AML-193 (cell line): ENCODE measurements at places on chromosomes 6 and 20.

- no peak for DNase-seq
Measured at GRCh38 chr20:37529214-37529967, 1.7 kb upstream of the BLCAP start.

DNA sequence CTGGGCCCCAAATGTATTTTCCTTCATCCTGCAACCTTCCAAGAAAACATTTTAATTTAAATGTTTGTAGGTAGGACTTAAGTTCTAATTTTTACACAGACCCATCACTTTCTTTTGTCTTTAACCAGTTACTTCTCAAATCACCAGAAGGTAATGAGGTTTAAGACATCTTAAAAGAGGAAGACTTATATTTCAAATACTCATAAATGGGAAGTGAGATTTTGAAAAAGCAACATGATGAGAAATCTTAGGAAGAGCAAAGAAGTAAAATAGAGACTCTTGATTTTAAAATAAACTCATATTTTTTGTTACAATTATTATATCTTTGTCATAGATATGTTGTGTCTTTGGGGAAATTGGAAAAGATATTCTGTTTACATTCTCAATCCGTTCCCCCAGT is 82.3 kb downstream of the SYNE1 start:
- DNase-seq: peak; percentile 37

DNA sequence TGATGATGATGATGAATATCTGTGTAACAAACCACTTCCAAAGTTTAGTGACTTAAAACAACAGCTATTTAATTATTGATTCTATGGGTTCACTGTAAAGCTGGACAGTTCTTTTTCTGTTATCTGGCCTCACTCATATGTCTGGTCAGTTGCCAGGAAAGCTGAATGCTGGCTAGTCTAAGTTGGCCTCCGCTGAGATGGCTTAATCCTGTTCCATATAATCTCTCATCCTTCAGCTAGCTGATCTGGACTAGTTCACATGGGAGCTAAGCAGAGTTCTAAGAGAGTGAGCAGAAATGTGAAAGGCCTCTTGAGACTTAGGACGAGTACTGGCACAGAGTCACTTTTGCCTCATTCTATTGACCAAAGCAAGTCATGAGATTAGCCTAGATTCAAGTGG is 334.7 kb upstream of the FLRT3 start:
- DNase-seq: no peak

DNA sequence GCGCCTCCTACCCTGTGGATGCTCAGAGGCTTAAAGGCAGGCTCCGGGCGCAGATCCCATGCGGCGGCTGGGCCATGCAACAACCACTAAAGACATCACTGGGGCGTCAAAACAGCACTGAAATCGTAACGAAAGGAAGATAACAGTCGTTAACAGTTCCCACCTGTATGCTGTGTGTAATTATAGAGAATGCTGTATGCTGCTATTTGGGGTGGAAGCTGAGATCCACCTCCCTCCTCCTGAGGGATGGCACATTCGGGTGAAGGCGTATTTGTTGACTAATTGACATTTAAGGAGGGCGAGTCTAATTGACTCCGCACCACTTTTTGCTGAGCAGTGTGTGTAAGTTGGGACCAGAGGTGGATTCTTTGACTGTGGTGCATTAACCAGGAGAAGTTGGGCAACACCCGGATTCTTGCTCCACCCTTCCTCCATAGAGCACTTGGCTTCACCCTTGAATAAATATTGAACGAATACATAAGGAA is 687 bp downstream of the SLC35A1 start:
- DNase-seq: peak; percentile 67

DNA sequence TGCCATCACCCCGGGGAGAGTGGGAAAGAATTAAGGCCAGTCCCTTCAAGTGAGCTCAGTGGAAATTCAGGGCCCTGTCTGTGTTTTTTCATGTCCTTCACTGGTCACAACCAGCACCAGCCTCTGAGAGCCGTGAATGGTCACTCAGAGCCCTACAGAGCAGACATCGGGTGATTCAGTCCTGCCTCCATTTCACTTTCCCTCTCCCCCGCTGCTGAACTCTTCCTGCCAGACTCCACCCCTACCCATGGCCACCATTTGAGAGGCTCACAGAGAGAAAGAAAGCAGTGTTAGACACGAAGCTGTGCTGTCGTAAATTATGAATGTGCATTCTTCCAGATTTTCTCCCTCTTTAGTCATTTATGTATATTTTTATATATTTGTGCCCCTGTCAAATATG is 5.4 kb downstream of the R3HDML start:
- no peak for DNase-seq

- DNase-seq: no peak
Measured at GRCh38 chr6:53598265-53598907, 53.5 kb upstream of the GCLC start.

- DNase-seq: no peak
Measured at GRCh38 chr6:41602422-41602743, 35.9 kb upstream of the MDFI start.

DNA sequence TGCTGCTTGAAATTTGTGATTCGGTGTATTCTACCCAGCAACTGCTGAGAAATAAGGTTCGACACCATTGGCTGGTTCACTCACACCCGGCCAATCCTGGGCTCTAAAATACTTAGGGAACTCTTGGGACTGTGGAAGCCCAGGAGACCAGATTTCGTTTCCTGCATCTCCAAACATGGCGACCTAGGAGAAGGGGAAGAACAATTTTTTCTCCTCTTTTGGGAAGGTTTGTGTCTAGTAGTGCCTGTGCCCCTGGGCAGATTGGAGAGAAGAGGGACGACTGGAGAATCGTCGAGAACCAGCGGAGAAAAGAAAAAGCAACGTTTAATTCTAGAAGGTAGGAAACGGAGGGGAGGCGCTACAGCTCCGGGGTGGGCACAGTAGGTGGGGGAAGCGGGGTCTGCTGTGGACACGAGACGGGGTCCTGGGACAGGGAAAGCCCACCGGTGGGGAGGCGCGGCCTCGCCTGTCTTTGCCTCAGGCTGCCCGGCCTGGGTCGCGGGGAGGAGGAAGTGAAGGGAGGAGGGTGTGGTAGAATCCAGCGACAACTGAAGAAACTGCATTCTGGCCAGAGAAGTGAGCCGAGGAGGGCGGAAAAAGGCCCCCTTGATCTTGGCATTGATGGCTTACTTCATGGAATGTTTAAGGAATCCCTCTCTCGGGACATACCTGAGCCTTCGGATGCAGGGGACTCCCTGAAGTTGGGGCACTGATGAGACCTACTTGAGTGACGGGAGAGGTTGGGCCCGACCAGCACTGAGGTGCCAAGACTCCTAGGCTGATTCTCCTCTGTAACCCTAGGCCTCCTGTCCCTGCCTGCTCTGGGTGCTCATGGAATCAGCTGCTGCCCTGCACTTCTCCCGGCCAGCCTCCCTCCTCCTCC is at the start of gene BTN2A1:
Gene BTN2A1 (plus strand): TSS at position 150 of the 883 bp plus-strand sequence. CDS start 682 bp downstream, at position 832.
- peak; percentile 96 for DNase-seq

DNA sequence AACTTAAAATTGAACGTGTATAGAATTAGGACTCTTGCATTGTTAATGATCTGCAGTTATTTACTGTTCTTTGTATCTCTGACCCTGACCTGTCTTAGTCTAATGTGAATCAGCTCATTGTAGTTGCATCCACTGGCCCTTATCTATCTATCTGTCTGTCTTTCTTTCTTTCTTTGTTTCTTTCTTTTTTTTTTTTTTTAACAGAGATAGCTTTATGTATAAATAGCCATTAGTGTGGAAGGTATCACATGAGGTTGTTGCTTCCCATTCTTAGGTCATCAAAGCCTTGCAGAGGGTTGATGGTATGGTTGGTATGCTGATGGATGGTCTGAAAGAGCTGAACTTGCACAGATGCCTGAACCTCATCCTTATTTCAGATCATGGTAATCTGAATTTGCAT is 59.9 kb downstream of the ENPP1 start:
- no peak for DNase-seq
